T follicular helper cell (primary cell): ENCODE measurements at places on chromosomes 11 and 22.
A peak's percentile ranks its signal among the peaks of the same experiment; 100 is the strongest.

GRCh38 chr22:43421046-43421665, 9.3 kb downstream of the MPPED1 start:
- no peak for DNase-seq

DNA sequence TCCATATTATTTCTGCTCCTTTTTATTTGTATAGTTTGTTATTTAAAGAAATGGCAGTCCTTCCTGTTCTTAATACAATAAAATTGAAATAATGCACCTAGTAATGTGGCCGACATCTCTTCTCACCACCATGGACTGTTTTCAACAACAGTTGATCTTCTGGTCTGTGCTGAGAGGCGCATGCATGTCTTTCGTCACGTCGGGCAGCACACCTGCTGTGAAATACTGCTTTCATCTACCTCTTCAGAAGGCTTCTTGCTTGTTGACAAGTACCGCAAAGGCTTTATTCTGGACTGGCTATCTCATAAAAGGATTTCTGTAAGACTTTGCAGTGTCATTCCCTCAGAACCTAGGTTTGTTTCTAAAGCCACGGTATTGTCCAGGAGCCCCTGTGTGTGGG, 13.9 kb upstream of the MYO18B start:
- DNase-seq = no peak

- no peak for DNase-seq
These were observed 8.7 kb upstream of the PAX6 start for GRCh38 chr11:31819621-31820437.

- no peak for DNase-seq
These were observed 126.6 kb downstream of the BUD13 start for GRCh38 chr11:116646191-116646590.

DNA sequence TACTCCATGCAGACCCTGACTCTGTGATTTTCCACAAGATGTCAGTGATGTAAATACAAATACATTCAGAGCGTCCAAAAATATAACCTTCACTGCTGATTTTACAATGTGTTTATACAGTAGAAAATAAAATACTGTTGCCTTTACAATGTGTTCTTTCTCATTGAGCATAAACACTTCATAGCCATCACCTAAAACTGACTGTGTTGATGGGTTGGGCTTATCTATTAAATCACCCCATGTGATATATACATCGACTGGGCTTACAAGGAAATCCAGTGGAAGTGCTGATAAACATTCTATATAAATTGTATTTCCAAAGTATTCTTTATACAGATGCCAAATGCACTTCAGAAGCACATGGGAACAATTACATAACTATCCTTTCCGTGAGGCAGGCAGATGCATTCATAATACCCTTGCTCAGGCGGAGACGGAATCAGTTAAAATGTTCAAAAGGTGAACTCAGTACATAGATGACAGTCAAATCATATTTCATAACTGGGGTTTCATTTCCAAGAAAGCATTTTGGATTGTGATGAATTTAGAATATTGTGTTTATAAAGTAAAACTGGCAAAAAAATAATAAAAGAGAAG, 27.7 kb downstream of the DDI1 start:
- no peak for DNase-seq

- no peak for DNase-seq
These were observed 62.1 kb upstream of the AMOTL1 start for GRCh38 chr11:94705891-94706615.

GRCh38 chr22:48322907-48323306, 1504.8 kb downstream of the BRD1 start:
- no peak for DNase-seq

DNA sequence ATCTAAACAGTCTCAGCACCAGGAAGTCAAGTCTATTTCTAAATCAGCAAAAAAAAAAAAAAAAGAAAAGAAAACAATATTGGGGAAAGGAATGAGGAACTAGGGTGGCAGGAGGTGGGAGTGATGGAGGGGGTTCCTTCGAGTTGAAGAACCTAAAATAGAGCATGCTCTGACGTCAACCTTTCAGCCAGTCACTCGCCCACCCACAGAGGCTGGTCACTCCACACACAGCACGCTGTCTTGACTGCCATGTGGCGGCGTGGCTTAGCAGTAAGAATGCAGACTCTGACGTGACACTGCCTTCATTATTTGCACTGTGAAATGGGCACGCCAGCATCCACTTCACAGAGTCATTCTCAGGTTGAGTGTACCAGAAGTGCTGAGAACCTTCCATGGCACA, 48.3 kb downstream of the LARGE1 start:
- no peak for DNase-seq

GRCh38 chr11:122747351-122747781, 90.9 kb upstream of the CRTAM start:
- DNase-seq = no peak

DNA sequence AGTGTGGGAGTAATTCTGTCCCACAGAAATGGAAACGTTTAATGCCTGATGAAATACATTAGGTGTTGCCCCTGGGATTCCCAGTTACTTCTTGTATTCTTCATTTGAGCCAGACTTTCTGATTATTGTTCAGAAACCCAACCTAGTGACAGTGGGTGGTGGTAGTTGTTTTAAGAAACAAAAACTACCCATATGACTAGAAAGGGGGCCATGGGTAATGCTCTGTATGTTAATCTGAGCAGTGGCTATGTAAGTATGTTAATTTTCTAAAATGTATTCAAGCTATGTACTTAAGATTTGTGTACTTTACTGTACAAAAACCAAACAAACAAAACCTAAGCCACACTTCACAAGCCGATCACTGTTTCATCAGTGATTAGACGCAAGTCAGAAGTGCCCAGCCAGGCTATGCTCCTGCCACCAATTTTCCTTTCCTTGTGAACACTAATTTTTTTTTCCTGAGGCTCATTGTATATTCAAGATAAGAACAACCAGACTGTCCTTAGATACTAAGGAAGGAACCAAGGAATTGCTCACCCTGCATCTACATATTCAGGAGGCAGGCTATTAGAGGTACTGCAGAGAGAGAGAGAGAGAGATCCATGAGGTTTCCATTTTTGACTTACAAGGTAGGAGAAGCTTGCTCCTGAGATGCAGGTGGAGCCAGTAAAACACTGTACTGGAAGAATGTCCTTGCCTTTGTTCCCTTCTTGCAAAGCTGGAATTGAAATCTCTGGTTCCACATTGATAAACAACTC, 122.7 kb downstream of the DBX1 start:
- no peak for DNase-seq

DNA sequence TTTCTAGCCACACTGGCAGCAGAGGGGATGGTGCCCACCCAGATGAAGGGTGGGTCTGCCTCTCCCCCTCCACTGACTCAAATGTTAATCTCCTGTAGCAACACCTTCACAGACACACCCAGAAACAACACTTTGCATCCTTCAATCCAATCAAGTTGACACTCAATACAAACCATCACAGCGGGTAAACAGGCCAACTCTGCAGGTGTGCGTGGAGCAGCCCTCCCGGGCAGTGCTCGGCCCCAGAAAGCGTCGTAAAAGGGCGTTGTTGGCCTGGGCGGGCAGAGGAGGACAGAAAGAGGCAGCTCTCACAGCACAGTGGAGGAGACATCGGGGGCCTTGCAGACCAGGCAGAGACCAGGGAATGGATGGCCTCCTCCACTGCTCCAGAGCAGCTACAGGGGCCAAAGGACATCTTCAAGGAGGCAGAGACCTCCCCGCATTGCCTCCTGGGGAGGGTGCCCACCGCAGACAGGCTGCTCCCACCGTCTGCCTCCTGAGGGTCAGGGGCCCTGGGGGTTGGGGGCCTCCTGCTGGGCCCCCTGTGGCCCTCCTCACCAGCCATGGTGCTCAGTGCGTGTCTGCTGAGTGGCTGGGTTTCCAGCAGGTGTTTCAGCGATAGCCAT, 56.1 kb upstream of the FADD start:
- no peak for DNase-seq

DNA sequence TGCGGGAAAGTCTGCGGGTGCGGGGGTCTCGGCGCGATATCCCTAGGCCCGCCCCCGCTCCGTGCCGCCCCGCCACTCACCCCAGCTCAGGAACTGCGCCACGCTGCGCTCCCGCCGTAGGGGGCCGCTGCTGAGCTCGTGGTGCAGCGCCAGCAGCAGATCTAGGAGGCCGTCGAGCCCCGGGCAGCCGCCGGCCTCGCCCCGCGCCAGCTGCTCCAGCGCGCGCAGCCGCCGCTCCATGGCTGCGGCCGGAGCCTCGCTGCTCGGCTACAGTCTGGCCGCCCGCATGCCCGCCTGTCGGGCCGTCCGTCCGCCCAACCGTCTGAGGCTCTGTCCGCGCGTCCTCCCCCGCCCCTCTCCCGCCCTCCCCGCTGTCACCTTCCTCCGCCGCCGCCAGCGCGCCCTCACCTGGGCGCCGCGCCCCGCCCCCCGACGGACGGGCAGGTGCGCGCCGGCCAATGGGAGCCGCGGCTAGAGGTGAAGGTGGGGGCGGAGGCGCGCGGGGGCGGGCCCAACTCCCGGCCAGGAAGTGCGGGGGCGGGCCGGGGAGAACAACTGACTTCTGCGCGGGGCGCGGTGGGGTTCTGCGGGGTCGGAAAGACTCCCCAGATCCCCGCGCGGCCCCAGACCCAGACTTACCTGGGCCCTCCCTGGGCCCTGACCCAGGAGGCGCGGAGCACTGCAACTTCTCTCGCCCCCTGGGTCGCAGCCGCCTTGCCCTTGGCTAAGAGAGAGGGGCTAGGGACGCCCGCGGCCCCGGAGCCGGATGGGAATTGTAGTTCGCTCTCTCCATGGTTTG, at the start of gene CDC42BPG:
TSS of gene CDC42BPG (minus strand) at position 324 of the 799 bp plus-strand sequence. CDS start at position 240, 84 bp downstream.
- peak; percentile 68 for DNase-seq
